Fibroblast of skin of back (primary cell): ENCODE measurements at places on chromosomes 3 and 15.

- no peak for DNase-seq
Observed at GRCh38 chr3:99357131-99357530, 281.3 kb upstream of the COL8A1 start.

DNA sequence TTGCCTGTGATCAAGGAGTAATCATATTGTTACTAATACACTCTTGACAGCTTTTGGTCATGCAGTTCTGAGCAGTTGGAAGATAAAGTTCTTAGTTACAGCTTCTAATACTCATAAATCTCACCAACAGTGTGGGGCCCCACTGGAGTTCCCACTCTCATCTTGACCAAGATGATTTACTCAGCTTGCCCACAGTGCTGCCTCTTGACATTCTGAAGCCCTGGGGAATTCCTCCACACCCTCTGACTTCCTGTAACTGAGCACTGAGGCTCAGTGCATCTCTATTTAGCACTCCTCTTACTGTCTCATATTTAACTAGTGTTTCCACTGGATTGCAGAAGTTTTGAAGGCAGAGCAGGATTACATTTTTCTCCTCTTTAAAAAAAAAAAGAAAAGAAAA lies 1.9 kb upstream of the ARL6IP5 start:
- peak; percentile 85 for DNase-seq

GRCh38 chr15:25673351-25673750 lies 189.8 kb downstream of the ATP10A start:
- no peak for DNase-seq

DNA sequence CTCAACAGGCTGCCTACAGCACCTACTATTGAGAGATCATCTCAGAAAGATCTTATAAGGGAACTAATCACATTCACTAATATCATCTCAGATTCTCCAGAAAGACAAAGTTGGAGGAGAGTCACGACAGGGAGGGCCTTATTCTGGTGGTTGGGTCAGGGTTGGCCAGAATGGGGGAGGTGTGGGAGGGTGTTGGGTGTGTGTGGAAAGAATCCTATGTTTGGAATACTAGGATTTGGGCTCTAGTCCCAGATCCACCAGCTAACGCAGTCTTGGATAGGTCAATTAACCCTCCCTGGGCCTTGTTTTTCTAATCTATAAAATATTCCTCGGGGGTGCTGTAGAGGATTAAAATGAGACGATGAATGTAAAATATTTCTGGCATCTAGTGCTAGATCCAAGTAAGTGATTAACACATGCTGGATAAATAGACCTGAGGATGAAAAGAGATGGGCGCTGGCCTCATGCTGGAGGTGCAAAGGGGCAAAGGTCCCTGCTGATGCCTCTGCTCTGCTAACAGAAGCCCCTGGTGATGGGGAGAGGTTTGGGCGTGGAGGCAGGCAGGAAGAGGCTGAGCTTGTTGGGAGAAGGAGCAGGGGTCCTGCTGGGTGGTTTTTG lies 67.6 kb upstream of the ETV5 start:
- DNase-seq: no peak
